Stimulated activated effector memory CD8-positive, alpha-beta T cell treated with anti-CD3 and anti-CD28 coated beads, Interleukin-12 subunit alpha, Interleukin-12 subunit beta, amount 100 ng/mL, for 72 hours (primary cell): ENCODE measurements at places on chromosomes 4 and X.

GRCh38 chrX:153378607-153379006, 22.5 kb downstream of the PNMA6E start:
- no peak for DNase-seq

- DNase-seq: no peak
Measured at GRCh38 chr4:83905952-83906351, 370.0 kb downstream of the GPAT3 start.

- no peak for DNase-seq
Measured at GRCh38 chr4:183945741-183946140, 40.6 kb downstream of the STOX2 start.

GRCh38 chrX:121579016-121579760, 531.8 kb downstream of the GLUD2 start:
- DNase-seq: no peak

GRCh38 chrX:48934581-48935300, 15.9 kb upstream of the PIM2 start:
- no peak for DNase-seq

DNA sequence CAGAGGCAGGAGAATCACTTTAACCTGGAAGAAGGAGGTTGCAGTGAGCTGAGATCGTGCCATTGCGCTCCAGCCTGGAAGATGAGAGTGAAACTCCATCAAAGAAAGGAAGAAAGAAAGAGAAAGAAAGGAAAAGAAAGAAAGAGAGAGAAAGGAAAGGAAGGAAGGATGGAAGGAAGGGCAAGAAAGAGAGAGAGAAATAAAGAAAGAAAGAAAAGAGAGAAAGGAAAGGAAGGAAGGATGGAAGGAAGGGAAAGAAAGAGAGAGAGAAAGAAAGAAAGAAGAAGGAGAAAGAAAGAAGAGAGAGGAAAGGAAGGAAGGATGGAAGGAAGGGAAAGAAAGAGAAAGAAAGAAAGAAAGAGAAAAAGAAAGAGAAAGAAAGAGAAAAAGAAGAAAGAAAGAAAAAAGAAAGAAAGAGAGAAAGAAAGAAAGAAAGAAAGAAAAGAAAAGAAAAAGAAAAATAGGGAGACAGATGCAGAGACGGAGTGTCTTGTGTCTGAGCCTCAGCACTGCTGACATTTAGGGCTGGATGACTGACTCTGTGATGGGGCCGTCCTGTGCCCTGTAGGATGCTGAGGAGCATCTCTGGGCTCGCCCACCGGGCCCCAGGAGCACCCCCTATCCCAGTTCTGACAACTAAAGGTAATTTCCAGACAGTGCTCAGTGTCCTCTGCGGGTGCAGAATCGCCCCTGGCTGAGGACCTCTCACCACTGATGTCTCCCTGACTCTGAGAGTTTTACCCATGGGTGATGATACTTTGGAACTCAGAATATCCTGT, 61.7 kb downstream of the CRLF2 start:
- DNase-seq: no peak

- no peak for DNase-seq
Measured at GRCh38 chr4:142353149-142353738, 492.9 kb downstream of the INPP4B start.

GRCh38 chr4:41653523-41653922, 95.0 kb downstream of the PHOX2B start:
- no peak for DNase-seq

GRCh38 chr4:8664031-8664805, 71.7 kb downstream of the CPZ start:
- DNase-seq: no peak

DNA sequence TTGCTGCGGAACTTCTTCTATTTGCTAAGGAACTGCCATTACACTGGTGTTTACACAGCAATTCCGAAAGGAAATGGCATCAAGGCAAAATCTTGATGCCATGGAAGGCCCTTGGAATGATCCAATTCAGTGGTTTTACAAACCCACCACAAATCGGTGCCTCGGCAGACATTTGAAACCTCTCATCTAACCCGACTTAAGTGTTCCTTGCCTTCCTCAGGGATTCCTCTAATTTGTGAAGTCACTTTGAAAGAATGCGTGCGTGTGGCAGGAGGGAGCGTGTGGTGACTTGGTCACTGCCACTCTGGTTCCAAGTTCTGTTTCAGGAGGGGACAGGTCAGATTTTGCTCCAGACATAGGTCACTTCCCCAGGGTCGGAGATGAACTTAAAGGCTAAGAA, 4.8 kb downstream of the NOP14 start:
- no peak for DNase-seq

- no peak for DNase-seq
Measured at GRCh38 chrX:145394344-145394743, 147.0 kb downstream of the SPANXN1 start.

- peak; percentile 38 for DNase-seq
Measured at GRCh38 chrX:68826113-68826980, 2.5 kb upstream of the EFNB1 start.

- DNase-seq: no peak
Measured at GRCh38 chrX:8433109-8434062, 31.2 kb upstream of the VCX3B start.

- DNase-seq: no peak
Measured at GRCh38 chr4:170652571-170652970, 562.8 kb upstream of the AADAT start.

DNA sequence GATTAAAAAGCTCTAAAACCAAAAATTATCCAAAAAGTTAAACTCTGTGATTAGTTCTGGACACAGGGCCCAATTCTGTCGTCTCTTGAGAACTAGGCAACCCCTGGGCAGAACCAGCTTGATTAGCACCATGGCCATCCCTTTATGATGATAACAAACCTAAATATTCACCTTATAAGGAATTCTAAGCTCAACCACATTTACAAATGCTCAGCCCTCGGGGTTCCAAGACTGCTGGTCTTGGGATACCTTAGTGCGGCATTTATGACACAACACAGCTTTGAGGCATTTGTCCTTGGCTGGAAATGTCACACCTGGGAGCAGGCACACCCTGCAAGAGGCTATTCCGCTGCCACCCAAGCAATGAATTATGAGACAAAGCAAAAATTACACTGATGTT, 27.5 kb upstream of the NAP1L5 start:
- no peak for DNase-seq

DNA sequence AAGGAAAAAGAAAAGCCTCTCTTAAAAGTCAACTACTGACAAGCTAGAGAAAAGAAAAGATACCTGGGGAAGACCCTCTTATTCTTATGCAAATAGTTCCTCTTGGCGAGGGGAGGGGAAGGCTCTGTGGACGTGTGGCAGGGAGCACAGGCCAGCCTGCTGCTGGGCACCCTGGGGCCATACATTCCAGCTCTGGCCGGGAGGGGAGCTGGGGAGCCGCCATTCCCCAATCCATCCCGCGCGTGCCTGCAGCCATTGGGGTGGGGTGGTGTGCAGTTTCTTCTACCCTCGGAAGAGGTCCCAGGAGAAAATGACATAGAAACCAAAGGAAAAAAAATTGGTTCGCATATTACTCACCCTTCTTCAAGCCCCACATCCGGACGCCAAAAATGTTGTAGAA, 1496.4 kb downstream of the RPA4 start:
- DNase-seq: no peak

DNA sequence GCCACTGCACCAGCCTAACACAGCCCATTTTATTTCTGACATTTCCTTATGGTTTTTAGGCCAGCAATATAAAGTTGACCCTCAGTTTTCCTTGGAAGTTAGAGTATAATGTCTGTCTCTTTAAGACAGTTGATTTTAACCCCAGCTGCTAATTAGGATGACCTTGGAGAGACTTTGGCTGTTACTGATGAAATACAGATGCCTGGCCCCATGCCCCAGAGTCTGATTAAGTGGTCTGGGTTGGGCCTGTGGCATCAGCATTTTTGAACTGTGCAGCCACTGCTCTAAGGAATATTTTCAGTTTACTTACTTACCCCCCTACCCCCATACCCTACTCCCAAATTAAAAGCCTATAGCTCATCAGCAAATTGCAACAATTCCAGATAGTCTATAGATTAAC, 85.8 kb downstream of the DCLK2 start:
- DNase-seq: no peak

GRCh38 chr4:154018659-154019058, 229.8 kb upstream of the SFRP2 start:
- no peak for DNase-seq

DNA sequence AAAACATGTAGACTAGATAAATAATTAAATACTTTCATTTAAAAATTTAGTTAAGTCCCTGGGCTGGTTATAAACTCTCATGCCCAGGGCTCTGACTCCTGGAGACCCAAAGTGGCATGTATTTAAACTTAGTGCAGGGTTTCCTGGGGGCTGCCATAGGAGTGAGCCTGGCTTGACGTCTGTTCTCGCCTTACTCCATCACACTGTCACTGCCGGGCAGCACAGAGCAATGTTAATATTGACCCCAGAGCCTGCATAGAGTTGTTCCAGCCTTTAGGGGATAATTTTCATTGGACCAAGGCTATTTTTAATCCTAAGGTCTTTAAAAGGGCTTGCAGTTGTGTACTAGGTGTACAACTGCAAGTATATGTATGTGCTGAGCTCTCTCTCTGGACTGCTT, 31.2 kb downstream of the KIAA0232 start:
- no peak for DNase-seq

- DNase-seq: no peak
Measured at GRCh38 chrX:85994228-85994627, 53.1 kb downstream of the CHM start.
